NCI-H2081 treated with DMSO at 0.1 percent for 48 hours (cell line): ENCODE measurements at places on chromosomes 5 and 9.
A peak's percentile ranks its signal among the peaks of the same experiment; 100 is the strongest.

DNA sequence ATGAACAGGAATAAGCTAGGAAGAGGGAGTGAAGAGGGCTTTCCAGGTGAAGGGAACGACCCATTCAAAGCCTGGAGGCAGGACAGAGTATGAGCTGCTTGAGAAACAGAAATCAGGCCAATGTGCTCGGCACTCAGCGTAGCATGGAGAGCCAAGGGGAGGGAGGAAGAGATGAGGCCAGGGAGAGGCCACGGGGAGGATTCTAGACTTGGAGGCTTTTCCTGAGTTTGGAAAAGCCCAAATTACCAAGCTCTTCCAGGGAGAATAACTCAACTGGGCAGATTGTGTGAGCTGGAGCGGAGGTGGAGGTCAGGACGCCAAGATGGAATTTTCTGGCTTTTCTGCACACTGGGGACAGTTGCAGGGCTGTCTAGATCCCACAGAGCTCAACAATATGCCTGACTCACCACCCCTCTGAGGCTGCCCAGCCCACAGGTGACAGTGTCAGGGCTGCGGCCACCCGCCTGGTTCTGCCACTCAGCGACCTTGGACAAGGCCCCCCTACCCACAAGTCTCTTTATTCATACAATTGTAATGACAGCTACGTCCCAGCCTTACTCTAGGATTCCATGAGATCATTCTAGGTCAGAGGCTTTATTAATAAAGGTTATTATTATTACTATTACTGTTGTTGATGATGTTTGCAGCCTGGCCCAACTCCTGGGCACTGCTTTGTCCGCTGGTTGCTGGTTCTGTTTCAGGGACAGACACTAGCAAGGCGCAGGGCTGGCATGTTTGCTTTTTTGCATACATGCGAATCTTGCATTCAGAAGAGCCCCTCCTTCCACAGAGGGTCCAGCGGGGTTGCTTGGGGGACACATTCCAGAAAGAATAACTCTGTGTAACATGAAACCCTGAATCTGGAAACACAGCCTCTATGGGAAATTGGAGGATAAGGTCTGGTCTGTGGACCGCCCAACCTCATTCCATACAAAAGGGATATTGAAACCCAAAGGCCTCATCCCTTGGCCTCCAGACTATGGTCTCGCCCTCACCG, 9.4 kb upstream of the LMX1B start:
- no peak for DNase-seq

DNA sequence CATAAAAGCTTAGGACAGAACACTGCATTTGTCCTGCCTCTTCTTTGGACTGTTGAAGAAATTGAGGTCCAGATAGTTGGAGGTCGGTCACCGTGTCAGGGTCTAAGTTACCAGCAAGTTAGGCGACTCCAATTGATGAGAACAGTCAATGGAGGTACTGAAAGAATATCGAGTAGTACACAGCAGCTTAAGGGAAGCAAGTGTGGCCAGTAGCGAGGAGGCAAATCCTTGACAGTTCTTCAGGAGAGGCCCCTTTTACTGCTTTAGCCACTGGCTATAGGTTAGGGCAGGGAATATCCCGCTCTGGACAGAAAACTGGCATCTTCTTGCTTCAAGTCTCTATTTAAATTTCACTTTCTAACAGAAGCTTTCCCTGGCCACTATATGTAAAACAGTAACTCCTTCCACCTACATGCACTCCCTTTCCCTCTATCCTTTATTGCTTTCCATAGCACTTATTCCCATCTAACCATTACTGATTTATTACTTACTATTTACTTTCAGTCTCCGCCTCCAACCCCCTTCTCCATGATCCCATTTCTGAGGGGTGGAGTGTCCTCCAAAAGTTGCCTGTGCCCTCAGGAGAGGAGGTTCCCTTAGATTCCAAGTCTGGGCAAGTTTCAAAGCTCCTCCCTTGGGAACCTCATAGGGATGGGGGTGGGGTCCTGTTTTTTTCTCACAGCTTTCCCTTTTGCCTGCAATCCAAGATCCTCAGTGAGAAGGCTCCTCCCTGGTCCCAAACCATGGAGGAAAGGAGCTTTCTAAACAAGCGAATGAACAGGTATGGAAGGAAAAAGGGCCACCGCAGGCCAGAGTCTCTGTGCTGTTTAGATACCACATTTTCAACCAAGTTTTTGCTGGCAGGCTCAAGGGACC, 4.1 kb upstream of the PRDM6 start:
- no peak for DNase-seq

- no peak for DNase-seq
Measured at GRCh38 chr9:75054368-75055001, 26.4 kb upstream of the CARNMT1 start.

DNA sequence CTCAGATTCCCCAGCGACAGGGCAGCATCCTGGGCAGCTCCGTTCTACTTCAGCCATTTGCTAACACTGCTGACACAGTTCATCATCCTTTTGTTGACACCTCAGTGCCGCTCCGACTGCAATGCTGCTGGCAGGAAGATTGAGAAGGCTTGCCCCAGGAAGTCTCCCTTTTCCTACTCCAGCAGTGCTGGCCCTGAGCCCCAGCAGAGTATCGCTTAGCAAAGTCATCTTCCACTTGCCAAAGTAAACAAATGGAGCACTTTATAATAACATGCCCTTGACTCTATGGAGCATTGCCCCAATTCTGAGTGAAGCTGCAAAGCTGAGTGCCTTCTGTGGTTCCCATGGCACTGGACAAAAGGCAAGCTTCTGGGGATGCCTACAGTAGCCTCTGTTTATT, 32.2 kb downstream of the PRLR start:
- no peak for DNase-seq

DNA sequence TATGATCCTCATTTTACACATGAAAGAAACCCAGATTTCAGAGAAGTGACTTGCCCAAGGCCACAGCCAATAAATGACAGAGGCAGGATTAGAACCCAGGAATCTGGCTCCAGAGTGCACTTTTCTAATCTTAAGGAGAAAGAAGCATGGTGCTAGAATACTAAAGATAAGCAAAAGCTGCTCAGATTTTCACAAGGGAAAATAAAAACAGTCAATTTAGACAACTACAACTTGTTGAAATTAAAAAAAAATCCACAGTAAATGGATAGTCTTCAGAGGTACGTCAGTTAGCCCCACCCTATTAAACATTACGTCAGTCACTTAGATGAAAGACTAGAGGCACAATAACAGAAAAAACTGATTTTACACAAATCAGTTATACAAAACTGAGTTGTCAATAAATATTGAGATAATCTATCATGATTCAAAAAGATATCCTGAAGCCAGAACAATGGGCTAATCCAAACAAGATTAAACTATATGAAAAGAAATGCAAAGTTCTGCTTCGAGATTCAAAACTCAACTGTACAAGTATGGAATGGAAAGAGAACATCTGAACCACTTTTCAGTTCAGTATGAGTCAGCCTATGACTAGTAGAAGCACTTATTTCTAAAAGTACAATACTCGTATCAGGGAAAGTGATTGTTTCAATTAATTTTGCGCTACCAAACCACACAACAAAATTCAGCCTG, 9.3 kb downstream of the TMEM245 start:
- no peak for DNase-seq

DNA sequence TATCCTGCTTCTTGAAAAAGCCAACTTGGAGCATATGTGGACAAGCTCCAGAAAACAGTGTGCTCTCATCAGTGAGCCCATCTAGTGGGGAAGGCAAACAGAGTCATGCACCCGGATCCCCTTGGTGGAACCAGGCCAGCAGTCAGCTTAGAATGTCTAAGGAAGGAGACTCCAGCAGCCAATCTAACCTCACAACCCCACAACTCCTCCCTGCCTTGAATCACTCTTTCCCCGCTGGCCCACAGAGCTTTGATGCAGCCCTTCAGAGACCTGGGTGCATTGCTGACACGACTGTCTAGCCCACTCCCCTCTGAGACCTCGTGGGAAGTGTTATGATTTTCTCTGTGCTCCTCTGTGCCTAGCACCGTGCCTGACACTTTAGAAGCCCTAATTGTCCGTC, 623.7 kb downstream of the BNC2 start:
- DNase-seq: no peak

- peak; percentile 98 for DNase-seq
Measured at GRCh38 chr5:22835686-22836085, 17.5 kb downstream of the CDH12 start.

DNA sequence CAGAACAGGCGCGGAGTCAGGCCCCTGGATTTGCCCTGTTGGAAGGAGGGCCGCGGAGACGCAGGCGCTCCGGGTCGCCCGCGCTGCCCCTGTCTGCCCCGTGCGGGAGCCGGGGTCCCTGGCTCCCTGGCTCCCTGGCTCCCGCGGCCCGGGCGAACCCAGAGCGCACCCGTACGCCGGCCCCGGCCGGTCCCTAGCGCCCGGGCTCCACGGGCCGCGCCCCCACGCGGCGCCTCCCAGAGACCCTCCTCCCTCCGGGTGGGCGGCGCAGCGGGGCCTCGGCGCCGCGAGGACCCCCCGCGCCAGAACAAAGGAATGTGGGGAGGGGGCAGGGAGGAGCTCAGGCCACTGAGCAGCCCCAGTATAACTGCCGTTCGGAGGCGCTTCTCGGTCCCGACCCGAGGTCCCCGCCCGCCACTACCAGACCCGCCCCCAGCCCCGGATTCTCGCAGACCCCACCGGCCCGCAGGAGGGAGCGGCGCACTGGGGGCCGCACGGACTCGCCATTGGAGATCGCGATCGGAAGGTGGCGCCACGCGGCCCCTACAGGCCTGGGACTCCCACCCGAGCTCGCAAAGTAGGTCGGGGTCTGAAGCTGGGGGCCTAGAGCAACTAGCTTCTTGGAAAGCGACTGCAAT, 2.4 kb downstream of the NFIL3 start:
- DNase-seq: no peak

GRCh38 chr5:62938927-62939326, 360.3 kb downstream of the LRRC70 start:
- no peak for DNase-seq
